GM18507 (cell line): ENCODE measurements at places on chromosomes 3 and 15.

- no peak for DNase-seq
Measured at GRCh38 chr3:122094125-122094524, 39.0 kb downstream of the CD86 start.

GRCh38 chr3:58246148-58247047 is 8.8 kb downstream of the ABHD6 start:
- DNase-seq = no peak

DNA sequence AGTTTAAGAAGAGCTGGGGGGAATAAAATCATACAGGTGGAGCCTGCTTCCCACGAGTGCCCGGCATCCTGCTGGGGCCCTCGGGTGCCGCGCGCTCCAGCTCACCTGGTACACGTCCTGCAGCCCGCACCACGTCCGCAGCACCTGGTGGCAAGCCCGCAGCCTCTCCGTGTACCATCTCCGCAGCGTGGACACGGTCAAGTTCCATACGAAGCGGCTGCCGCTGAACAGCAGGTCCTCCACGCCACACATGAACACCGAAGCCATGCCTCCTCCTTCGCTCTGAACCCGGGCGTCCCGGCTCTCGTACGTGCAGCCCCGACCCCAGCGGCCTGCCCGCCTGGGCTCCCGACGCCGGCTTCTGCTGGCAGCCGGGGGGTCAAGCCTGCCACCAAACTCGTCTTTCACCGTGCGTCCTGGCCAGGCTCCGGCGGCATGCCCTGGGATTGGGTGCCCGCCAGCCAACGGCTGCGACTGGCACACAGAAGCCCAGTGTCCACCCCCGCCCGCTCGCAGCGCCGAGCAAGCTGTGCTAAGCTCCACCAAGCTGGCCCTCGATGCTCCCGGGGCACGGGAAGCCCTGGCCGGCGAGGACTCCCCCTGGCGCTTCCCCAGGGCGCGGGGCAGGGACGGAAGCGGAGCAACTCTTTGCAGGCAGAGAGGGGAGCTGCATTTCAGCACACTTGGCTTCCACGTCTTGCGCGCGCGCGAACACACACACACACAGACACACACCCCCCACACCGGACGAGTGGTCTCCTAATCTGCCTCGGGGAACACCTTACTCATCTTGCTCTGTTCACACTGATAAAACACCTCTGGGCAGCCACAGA is at the start of gene FRMD4B:
Gene FRMD4B (minus strand): TSS at position 366 of the 833 bp plus-strand sequence. CDS start 99 bp downstream, at position 267.
- DNase-seq = no peak

DNA sequence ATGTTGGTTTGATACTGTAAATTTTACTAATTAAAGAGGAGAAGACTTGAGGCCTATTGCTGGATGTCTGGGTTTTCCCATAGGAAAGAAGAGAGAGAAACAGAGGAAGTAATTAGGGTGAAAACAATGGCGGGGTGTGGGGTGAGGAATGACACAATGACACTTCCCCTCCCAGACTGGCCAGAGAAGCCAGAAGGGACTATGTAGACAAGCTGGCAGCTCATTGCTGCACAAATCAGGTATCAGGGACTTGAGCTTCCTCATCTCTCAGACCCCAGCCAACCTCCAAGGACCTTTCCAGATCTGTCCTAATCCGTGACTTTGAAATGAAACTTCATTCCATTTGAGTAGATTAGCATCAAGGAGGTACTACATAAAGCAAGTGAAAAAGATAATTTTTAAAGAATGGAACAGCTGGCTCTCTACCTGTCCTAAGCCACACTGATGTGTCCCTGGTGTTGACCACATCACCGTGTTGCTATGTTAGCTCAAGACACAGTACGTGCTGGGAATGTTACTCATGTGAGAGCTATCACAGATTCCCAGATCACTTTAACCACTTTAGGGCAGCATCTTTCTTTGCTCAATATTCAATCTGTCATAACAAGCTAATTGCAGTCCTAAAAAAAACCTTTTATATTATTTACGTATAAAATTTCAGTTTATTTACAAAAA is 22.2 kb downstream of the TMEM212 start:
- DNase-seq = no peak

DNA sequence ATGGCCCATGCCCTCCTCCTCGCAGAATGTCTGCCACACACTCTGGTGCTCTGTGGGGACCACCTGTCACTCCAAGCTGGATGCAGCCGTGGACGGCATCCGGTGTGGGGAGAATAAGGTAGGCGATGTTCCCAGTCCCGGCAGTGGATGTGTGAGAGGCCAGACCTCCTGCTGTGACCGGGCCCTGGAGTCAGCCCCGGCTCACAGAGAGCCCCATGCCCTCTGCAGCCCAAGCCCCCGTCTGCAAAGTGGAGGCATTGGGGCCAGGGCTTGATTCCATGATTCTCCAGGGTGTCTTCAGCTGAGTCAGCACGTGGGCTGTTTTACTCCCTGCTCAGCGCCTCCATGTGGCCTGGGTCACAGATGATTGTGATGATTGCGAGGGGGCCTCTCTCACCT is 32.2 kb downstream of the GOLGA6L10 start:
- no peak for DNase-seq

GRCh38 chr3:157023226-157023625 is 136.7 kb downstream of the CCNL1 start:
- DNase-seq = no peak

GRCh38 chr3:37125195-37126073 is 48.9 kb downstream of the LRRFIP2 start:
- no peak for DNase-seq

- DNase-seq = no peak
Measured at GRCh38 chr3:104933972-104934371, 432.7 kb upstream of the ALCAM start.

GRCh38 chr3:136752172-136752421 is at the start of gene STAG1:
Gene STAG1 (minus strand): TSS chr3:136752378. CDS start chr3:136630898, 121,480 bp downstream.
- no peak for DNase-seq

GRCh38 chr3:122743581-122744120 is 50.0 kb downstream of the HSPBAP1 start:
- DNase-seq = no peak

DNA sequence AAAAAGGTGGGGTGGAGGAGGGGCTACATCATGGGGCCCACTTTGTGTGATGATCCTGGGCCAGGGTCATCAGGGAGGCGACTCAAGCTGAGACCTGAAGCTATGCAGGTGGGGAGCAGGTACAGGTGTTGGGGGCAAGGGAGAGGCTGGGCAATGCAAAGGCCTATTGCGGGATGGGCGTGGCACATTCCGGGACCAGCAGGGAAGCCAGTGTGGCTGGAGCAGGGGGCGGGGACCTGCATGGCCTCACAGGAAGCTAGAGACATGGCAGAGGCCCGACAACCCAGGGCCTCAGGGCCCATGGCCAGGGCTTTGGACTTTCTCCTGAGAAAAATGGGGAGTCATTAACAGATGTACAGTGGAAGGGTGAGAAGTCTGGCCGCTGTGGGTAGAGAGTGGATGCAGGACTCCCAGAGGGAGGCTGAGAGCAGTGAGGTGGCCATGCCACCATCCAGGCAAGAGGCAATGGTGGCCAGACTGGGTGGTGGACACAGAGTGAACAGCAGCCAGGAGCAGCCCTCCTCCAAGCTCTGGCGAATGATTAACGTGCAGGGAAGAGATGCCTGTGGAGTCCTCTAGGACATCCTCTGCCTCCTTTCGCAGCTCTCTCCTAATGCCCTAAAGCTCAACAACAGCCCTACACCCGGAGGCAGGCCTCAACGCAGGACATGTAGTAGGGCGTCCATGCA is 122.6 kb upstream of the ATP2B2 start:
- no peak for DNase-seq

GRCh38 chr15:69340243-69340900 is 41.7 kb downstream of the PAQR5 start:
- DNase-seq = no peak

GRCh38 chr15:63420333-63420747 is 38.7 kb upstream of the CA12 start:
- DNase-seq = no peak

DNA sequence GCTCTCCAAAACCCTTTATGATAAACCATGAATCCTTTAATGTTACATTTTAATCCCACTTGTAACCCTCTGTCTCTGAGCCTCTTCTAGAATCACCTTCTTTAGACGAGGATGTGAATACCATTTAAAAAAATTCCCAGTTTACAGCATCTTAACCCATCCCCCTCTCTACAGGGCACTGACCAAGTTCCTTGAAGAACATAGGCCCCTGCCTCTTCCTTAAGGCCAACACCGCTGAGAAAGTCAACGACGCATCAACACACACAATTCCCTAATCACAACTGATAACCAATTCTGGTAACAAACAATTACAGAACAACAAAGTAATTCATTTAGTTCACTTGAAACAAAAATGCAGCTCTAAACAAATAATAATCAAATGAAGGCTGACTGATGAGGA is 130.3 kb downstream of the DLG1 start:
- DNase-seq = no peak

DNA sequence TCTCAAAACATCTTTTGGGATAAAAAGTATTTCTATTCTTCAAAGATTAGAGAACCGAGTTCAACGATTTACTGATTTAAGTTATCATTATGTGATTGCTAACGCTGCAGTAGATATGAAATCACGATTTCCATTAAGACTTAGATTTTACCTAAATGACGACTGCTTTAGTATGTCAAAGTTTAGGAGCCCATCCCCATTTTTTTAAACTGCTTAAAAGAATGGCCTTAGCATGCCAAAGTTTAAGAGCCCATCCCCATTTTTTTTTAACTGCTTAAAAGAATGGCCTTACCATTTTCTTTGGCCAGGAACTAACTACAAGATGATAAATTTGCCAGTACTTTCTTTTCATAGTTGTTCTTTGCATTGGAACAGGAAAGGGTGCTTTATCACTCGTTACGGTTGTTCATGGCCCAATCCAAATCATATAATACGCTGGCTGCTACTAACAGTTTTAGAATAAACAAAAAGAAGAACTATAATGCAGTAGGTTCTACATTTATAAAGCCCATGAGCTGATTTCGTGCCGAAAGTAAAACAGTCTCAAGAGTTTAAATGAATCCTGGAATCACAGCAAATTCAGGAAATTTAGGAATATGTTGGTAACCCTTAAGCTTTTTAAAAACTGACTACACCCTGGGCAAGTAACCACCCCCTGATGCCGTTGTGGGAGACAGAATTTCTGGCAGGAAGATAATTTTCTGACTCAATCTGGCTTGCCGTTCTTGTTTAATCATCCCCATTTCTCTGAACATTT is 869 bp upstream of the TSC22D2 start:
- no peak for DNase-seq

GRCh38 chr3:152374262-152374990 is 105.7 kb downstream of the MBNL1 start:
- DNase-seq = no peak

GRCh38 chr3:73653877-73654276 is 29.1 kb upstream of the PDZRN3 start:
- no peak for DNase-seq

DNA sequence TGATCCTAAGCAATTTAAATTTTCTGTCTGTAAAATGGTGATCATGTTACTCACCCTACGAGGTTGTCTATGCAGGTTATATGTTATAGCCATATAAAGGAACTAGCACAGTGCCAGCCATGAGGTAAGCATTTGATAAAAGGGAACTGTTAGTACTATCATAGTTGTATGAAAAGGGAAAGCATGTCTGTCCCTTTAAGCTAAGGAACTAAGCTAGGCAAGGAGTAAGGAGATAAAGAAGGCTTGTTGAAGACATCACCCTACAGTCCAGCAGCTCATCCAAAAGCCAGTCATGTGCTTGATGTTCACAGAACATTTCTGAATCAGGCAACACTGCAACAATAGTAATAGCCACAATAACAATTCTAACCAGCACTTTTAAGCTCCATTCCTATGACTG is 243.9 kb downstream of the ZBTB20 start:
- no peak for DNase-seq

DNA sequence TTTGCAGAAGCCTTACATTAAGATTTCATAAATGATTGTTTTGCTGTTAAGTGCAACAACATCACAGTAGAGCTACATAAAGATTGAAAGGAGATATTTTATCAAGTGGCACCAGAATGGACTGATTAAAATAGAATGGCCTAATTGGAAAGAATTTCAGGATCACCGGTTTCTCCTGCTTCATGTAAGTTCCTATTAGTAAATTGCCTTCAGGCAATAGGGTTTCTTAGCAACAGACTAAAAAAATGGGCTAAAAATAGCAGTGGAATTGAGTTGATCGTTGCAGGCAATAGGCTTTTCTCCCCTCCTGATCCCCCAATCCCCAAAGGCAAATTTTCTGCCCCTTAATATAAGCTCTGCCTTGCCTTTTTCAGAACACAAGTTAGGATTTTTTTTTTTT is 917 bp downstream of the LNP1 start:
- DNase-seq = no peak

DNA sequence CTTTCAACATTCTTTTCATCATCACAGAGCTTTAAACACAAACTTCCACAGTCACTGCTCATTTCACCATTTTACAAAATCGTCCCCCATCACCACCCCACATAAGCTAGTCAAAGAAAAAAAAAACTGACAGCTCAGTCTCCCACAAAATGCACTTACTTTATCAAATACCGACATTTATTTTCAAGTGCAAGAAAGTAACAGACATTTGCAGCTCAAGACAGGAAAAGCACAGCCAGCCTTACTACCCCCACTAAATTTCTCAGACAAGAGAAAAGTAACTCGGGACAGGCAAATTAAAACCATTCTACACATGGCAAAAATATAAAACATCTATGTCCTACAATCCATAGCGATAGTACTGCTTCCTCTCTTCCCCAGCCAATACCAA is 402.4 kb downstream of the SHQ1 start:
- DNase-seq = no peak

GRCh38 chr15:57732526-57733331 is 26.2 kb downstream of the POLR2M start:
- peak; percentile 9 for DNase-seq

- DNase-seq = peak; percentile 52
Measured at GRCh38 chr15:90529371-90530249, at the start of gene CRTC3. Gene CRTC3 (plus strand): TSS chr15:90529923. CDS start chr15:90530072, 149 bp downstream.

GRCh38 chr3:66996696-66997095 is 1.4 kb upstream of the KBTBD8 start:
- no peak for DNase-seq

DNA sequence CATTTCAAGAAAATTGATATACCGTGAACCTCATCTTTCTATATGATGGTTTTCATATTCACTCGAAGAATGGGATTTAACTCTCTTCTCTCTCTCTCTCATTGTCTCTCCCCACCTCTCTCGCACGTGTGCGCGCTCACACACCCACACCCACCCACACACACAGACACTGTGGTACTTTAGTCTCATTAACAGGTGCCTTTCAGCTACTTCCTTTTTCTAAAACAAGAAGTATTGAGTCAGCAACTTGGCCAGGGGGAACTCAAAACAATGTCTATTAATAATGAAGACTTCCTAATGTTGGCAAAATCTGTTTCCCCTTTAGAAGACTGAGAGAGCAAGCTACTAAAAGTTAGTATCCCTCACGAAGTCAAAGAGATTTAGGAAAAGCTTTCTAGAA is 150.7 kb downstream of the TMCO5A start:
- DNase-seq = peak; percentile 28
